ENCODE measurements at places on chromosomes 2 and 18.

GRCh38 chr2:204321910-204322751 is 223.1 kb upstream of the PARD3B start:
- no peak for DNase-seq

- DNase-seq, result peak; percentile 65
Measured at GRCh38 chr2:138846216-138846821, 66.1 kb upstream of the NXPH2 start.

DNA sequence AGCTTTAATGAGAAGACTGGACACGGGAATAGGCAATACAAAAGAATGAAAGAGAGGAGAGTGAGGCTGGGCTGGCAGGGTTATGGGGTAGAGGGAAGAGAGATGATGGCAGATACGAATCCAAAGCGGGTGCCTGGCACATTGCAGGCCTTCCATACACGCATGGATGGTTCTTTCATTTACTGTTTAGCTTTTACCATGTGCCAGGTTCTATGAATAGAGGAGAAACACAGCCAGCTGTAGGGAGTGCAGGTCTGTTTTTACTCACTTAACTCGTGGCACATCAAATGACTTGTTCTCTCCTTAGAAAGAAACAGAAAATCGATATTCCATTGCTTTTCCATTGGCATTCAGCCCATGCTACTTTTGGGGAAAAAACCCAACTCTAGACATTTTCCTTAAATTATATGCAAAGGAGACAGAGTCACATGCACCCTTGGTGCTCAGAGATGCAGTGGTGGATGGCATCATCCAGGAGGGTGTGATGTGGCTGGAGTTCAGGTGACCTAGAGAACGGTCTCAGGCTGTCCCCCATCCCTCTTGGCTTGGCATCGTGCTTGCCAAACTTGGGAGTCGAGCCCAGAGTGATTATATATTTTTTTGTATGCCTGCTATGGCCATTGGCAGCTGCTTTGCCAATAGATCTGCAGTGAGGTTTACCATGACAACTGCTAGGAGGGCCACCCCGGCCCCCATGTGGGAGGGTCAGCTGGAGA is 6.2 kb downstream of the LTBP1 start:
- no peak for DNase-seq

DNA sequence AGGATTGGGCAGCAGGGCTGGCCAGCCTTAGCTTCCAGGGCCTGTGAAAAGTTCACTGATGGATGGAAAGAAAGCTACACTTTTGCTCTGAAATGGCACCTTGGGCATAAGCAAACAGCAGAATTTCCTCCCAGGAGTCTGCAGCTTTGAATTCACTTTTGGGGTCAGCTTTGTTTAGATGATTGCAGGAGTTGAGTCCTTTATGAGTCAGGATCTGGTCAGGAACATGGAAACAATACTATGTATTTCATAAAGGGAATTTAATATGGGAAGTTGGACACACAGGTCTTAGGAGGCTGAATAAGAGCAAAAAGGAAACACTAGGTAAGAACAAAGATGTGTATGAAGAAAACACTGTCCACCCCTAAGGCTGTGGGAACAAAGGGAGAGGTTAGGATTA is 345.3 kb downstream of the TSN start:
- DNase-seq, result no peak

DNA sequence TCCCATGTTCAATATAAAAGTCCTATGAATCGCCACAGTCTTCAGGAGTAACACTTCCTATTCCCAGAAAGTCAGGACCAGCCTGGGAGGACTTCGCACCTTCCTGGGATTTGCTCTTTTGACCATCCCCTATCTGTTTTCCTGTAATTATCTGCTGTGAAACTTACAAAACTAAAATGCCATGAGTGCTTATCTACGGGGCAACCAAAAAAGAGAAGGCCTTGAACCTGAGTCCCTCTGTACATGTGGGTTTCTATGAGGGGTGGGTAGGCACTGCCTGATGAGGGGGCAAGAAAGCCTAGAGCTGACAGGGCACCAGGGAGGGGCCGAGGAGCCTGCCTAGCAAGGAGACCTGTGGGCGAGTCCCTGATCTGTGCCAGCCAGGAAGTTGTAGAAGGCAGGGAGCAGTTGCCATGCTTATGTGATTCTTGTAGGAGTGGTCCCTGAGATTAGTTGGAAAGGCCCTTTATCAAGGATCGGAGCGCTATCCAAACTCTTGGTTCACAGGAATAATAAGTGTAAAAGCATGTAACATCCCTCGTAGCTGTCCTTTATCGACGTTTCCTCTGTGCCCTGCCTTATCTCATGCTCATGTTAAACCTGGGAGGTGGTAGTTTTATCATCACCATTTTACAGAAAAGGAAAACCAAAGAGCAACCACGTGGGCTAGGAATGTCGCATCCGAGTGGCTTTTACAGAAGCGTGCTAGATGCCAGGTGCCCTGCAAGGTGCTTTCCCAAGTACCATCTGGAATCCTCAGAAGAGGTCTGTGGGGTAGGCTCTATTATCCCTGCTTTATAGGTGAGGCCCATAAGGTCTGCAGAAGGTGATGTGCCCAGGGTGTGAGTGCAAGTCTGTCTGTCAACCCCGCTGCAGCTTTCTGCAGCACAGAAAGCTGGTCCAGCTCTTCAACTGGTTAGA is 111.8 kb downstream of the B3GNT2 start:
- DNase-seq, result no peak

DNA sequence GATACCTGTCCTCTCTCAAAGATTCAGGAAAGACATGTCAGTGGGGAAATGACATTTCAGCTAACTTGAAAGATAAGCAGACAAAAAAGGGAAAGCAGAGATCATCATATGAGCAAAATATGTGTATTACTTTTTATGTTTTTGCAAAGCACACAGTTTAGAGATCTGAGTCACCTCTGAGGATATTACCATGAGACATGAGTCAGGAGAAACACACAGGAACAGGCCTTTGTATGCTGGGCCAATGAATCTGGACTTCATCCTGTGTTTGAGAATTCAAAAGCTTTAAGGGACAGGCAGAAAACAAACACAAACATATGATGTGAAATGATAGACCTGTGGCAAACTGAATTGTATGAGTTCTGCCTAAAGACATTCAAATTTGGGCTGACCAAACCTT is 306.0 kb upstream of the EPC2 start:
- DNase-seq, result peak; percentile 19
